H4 (cell line): ENCODE measurements at places on chromosomes 16 and 17.

- DNase-seq: peak; percentile 79
Observed at GRCh38 chr16:85523602-85524364, 89.3 kb upstream of the GSE1 start.

- DNase-seq: no peak
Observed at GRCh38 chr17:50375858-50376538, 3.0 kb downstream of the EME1 start.

- peak; percentile 60 for DNase-seq
Observed at GRCh38 chr17:16363749-16364536, 10.7 kb upstream of the CENPV start.

DNA sequence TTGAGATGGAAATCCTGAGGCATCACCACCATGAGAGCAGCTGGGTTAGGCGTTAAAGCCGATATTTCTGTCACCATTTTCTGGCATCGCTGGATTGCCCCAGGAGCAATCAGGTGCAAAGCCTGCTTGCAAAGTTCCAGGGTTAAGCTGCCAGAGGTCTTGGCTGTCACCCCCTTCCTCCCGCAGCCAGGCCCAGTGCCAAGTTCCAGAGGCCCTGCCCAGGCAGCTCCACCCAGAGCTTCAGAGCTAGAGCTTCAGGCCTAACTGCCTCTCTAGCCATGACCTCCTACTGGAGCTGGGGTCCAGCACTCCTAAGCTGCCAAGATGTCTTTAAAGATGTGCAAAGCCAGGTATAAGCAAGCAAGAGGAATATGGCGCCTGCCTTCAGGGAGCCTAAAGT, 8.8 kb upstream of the TMEM238L start:
- DNase-seq: no peak

DNA sequence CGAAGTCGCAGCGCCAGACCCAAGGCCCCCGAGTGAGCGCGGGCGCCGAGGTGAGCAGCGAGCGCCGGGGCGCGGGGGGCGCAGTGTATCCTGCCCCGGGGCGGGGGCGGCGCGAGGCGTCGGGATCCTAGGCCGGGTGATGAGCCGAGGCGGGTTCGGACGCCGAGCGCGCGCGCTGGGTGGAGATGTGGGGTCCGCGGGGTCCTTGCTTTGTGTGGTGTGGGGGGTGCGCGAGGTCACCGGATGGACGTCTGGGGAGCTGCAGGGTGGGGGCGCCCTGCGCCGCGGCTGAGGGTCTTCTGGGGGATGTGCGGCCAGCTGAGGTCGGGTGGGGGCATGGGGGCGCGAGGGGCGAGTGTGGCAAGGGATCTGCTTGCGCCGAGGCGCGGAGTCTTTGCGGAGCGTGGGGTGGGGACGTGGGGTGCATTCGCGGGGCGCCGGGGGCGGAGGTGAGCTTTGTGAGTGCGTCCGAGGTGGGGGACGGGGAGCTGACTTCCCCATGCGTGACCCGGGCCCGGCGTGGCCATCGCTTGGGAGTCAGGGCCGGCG, 560 bp downstream of the RAI1 start:
- no peak for DNase-seq

DNA sequence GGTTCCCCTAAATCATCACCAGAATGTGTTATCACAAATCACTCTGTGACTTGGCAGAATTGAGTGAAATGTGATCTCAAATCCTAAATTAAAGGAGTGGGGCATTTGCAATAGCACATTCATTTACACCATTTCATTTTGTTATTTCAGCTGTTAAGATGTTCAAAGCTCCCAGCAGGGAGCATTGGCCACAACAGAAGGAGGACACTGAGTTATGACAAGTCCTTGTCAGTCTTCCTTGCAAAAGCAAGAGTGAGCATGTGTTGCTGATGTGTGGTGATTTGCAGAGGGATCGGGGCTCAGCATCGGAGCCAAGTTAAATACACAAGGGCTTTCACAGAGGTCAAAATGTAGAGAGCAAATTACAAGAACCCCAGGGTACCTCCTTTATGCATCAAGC, 372.2 kb upstream of the CDH5 start:
- DNase-seq: no peak

GRCh38 chr16:85402910-85403692, 210.0 kb upstream of the GSE1 start:
- peak; percentile 70 for DNase-seq

GRCh38 chr17:14737984-14738651, 437.2 kb downstream of the HS3ST3B1 start:
- peak; percentile 91 for DNase-seq

GRCh38 chr16:12489357-12489990, 314.2 kb downstream of the CPPED1 start:
- DNase-seq: no peak

DNA sequence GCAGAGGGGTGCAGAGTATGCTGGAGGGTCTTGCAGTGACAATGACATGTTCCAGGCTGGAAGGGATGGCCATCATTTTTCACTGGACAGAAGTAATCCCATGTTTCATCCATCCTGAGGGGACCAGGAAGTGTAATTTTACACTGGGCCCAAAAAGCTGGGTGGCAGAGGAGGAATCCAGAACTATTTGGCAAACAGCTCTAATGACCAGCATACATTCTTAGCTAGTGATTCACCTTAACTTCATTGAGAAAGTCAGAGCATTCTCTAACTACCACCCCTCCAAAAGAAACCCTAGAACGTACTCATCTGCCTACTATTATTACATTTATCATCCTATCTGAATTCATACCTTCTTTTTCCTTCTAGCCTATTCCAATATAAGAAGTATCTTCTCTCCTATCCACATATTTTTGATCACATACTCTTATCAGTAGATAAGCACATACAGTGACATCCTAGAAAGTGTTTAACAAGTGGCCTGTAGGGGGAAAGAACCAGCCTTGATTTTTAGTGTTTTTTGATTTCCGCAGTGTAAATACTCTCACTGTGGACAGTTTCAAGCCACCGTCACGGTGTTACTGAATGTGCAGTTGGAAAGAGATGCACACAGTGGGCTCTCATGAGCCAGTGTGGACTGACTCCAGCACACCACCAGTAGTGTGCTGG, 118.1 kb downstream of the FTO start:
- peak; percentile 49 for DNase-seq

DNA sequence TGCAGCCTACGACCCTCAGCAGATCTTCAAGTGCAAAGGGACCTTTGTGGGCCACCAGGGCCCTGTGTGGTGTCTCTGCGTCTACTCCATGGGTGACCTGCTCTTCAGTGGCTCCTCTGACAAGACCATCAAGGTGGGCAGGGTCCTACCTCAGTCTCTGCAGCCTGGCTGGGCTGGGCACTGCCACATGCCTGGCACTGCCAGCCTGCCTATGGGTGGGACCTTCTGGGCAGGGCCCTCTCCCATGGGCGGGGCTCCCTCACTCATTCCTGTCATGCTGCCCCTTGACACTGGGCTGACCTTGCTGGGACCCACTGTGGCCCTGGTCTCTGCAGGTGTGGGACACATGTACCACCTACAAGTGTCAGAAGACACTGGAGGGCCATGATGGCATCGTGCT, 18.3 kb downstream of the TRAF7 start:
- DNase-seq: no peak

DNA sequence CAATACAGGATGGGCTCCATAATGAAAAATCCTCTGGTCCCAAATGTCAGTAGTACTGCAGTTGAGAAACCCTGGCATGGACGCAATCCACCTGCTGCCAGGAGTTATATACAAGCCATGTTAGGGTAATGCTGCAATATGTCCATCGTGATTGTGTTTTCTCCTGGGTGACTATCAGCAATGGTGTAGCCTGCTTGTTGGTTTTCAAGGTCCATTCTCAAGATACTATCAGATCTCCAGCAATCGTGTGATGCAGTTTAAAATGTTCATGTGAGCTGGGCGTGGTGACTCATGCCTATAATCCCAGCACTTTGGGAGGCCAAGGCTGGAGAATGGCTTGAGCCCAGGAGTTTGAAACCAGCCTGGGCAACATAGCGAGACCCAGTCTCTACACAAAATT, 24.0 kb downstream of the ABCC1 start:
- DNase-seq: no peak

DNA sequence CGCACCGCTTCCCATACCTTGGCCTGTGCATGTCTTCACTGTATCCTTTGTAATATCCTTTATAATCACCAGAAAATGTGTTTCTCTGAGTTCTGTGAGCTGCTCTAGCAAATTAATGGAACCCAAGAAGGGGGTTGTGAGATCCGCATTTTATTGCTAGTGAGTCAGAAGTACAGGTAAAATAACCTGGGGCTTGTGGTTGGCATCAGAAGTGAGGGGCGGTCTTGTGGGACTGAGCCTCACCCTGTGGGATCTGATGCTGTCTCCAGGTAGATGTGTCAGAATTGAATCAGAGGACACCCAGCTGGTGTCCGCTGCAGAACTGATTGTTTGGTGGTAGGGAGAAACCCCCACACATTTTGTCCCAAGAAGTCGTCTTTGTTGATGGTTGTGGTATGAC, 382.4 kb downstream of the SNX29 start:
- DNase-seq: no peak

DNA sequence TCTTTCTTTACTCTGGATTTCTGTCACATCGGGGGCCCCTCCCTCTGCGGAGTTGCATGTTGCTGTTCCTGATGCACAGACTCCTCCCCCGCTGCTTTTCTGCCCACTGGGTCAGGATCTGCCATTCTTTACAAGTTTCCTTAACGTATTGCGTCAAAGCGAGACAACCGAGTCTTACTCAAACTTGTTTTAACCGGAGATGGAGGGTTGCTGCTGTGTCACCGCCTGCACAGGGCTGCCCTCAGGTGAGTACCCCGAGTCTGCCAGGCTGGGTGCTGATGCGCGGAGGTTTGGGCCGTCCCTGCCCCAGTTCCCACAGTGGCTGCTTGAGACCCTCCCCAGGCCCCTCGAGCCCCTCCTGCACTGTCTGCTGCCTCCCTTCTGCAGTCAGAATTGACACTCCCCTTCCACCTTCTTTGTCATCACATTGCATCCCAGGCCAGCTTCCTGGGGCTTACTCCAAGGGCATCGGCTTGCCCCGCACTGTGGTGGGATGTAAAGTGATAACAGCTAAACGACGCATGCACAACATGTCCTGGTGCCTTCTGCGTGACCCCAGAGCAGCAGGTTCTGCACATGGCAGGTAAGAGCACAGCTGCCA, 19.3 kb downstream of the CARHSP1 start:
- DNase-seq: peak; percentile 2

- no peak for DNase-seq
Observed at GRCh38 chr16:56143666-56144065, 47.6 kb upstream of the GNAO1 start.

DNA sequence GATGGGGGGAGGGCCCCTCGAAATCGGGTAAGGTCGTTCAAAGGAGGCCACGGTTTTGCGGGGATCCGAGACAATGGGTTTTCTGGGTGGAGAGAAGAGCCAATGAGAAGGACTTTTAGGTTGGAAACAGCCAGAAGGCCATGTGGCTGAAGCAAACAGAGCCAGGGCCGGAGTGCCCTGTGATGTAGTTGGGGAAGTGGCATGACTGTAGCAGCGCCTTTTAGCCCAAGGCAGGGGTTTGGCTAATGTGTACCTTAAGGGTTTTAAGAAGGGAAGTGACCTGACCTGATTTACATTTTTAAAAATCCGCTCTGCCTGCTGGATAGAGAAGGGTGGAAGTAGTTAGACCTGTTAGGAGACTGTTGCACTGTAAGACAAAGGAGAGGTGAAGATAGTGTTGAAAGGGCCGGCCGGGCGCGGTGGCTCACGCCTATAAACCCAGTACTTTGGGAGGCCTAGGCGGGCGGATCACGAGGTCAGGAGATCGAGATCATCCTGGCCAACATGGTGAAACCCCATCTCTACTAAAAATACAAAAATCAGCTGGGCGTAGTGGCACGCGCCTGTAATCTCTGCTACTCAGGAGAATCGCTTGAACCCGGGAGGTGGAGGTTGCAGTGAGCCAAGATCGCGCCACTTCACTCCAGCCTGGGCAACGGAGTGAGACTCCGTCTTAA, 1.0 kb downstream of the LYRM1 start:
- DNase-seq: peak; percentile 21

DNA sequence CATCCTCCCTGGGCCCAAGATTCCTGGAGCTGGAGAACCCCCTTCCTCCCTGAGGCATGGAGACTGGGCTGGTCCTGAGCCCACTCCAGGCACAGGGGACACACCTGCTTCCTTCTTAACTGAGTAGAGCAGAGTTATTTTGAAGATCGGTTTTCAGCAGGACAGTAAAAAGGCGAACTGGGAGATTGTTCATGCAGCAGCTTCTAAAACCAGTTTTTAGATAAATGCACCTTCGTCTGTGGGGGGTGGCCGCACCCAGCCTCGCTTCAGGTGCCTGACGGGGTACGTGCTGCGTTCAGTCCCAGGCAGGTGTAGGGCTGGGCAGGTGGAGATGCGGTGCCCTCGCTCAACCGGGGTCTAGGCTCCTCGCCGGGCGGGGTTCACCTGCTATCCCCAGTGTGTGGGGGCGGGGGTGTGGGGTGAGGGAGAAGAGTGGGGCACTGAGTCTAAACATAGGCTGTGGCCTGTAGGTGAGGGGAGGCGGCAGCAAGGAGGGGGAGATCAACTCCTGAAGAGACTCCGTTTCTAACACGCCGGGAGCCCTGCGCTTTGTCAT, 69.5 kb downstream of the JPH3 start:
- DNase-seq: no peak

DNA sequence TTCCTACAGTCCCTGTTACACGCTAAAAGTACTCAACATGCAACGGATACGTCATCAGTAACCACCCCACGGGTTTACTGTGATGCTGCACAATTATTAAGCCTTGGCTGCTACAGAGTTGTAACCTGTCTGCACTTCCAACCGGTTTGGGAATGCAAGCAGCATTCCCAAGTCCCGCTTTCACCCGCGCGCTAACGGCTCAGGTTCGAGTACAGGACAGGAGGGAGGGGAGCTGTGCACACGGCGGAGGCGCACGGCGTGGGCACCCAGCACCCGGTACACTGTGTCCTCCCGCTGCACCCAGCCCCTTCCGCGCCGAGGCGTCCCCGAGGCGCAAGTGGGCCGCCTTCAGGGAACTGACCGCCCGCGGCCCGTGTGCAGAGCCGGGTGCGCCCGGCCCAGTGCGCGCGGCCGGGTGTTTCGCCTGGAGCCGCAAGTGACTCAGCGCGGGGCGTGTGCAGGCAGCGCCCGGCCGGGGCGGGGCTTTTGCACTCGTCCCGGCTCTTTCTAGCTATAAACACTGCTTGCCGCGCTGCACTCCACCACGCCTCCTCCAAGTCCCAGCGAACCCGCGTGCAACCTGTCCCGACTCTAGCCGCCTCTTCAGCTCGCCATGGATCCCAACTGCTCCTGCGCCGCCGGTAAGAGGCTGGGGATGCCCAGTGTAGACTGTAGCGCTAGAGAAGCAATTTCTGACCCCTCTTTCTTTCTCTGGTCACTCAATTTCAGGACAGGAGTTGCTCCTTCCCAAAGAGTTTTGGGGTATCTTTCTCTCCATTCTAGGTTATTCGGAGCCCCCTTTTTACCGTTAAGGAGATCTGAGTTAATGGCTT, at the start of gene MT2A:
TSS of gene MT2A (plus strand) at position 542 of the 833 bp plus-strand sequence. CDS start at position 614, 72 bp downstream.
- peak; percentile 95 for DNase-seq

DNA sequence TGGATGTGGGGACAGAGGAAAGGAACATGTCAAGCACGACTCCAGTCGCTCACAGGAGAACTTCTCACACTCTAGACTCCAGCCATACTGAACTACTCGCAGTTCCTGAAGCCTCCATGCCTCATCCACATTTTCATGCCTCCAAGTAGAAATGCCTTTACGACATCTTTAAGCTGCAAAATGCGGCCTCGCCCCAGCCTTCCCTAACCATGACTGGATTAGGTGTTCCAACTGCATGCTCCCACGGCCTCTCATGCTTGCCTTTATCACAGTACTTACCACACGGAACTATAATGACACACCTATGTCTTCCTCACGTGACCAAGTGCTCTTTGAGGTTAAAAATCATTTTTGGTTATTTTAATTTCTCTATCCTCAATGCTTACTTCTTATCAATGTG, 23.9 kb downstream of the SMG6 start:
- DNase-seq: no peak
